Bone marrow (tissue), 2 donors: ENCODE measurements at places on chromosomes 6 and 20.

DNA sequence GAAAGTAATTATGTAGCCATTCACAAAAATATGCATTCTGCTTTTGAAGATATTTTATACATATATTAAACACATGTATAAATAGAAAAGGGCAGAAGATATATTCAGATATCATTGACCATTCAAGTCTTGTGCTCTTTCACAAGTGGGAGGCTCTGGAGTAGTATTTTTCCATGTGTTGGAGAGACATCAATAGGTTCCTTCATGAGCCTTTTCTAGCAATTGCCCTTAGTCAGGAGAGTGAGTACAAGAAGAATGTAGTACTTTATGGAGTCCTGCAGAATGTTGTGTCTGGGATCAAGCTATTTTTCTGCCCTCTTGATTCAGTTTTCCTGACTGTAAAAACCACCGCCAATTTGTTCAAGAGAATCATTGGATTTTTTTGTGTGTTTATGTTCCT, 117.9 kb downstream of the LRRC1 start:
- no peak for DNase-seq

DNA sequence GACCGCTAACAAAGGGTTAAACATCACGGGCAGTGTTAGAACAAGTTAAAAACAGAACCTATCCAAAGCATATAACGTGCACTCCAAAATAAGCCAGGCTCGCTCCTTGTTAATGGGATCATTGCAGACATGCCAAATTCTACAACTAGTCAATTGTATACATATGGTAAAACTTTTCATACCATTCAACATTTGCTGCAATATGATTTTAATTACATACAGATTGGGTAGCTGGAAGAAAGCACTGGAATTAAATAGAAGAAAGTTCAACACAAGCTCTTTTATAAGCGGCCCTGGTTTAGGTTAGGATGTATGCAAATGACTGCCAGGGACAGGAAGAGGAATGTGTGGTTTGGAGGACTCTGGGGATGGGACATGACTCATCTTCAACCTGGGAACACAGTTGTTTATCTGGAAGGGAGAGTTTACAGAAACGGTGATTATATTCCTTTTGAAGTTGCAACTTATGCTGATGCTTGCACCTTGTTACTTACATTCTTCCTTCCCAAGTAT, 62.5 kb upstream of the TIAM2 start:
- no peak for DNase-seq

DNA sequence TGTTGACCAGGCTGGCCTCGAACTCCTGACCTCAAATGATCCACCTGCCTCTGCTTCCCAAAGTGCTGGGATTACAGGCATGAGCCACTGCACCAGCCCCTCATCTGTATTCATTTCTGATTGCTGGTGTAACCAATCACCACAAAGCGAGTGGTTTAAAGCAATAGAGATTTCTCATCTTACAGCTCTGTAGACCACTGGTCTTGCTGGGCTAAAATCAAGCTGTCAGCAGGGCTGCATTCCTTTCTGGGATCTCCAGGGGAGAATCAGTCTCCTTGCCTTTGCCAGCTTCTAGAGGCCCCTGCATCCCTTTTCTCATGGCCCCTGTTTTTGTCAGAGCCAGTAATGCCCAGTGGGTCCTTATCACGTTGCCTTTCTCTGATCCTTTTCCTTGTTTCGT, 49.9 kb upstream of the PMEPA1 start:
- DNase-seq = no peak

GRCh38 chr20:25525867-25526266, 59.5 kb downstream of the NINL start:
- no peak for DNase-seq

- no peak for DNase-seq
These were observed 81.1 kb downstream of the PSMG4 start for GRCh38 chr6:3339811-3340210.

GRCh38 chr6:109257494-109257893, 124.8 kb downstream of the CD164 start:
- DNase-seq = no peak

- DNase-seq = no peak
These were observed 16.9 kb upstream of the TAB2 start for GRCh38 chr6:149300563-149300962.

GRCh38 chr6:130557481-130558112, 191.8 kb downstream of the TMEM200A start:
- no peak for DNase-seq

DNA sequence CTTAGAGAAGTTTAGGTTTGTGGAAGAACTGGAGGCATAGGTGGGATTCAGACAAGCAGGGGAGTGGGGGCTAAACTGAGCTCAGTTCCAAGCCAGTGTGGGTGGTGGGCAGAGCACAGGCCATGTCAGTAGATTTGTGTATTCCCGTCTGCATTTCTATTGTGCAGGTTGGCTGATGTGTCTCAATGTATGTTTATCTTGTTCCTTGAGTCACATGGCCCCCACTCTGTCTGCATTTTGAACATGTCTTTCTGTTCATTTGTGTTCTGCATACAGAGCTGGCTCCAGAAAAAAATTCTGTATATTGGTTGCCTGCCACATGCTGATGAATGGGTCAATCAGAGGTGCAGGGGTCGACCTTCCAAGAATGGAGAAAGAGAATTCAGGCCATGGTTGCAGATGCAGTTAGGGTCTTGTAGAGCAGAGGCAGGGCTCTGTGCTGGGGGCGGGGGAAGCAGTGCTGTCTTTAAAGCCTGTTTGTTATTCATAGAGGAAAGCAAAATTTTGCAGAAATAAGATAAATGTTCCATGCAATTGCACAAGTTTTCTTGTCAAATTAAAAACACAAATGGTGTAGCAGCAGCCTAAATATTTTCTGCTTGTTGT, 166.7 kb downstream of the CDH26 start:
- DNase-seq = no peak

DNA sequence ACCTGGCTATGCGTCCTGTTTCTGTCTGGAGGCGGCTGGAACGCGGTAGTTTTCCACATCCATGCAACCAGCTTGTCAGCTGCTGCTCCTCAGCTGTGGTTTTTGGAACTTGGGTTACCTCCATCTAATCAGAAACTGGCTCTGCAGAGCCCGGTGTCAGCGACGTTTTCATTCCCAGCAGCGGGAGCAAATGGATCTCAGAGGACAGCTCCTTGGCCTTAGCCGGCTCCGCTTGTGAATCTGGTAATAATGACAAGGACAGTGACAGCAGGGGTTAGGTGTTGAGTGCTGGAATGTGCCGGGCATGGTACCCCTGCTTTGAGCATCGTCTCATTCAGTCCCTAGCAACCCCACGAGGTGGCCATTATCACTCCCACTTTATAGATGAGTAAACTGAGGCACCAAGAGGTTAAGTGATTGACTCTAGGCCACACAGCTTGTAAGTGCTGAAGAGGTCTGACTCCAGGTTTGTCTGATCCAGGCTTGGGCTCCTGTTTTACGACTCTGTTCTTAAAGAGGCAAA, 1.3 kb downstream of the SLCO4A1 start:
- no peak for DNase-seq

DNA sequence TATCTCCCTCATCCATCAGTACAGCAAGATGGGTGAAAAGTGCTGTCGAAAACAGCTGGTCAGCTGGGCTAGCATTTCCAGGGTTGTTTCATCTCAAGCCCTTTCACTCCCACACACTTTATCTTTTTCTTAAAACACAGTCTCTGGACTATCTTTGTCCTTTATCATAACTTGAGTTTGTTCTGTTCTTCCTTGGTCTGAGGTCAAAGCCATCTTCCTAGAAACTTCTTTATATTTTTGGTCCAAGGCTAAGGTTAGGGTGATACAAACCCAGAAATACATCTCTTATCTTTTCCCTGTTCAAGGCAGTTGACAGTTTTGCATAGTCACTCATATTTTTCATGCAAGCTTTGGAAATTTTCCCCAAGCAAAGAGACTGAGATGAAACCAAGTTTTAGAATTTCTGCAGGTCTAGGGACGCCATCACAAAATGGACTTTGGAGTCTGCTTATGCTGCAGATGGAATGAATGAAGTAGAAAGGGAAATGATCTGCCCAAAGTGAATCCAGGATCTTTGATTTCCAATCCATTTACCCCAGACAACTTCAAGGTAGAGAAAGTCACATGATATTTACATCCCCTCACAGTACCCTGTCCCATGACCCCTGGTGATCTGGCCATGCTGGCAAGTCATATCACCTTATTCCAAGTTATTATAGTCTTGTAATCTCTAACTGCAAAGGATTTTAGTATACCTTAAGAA, 297.0 kb downstream of the ZNF217 start:
- no peak for DNase-seq

- no peak for DNase-seq
These were observed 43.4 kb downstream of the FOXO3 start for GRCh38 chr6:108604156-108604555.

GRCh38 chr6:38587766-38588362, 51.9 kb downstream of the BTBD9 start:
- DNase-seq = no peak

- DNase-seq = no peak
These were observed 170.2 kb downstream of the SLC24A3 start for GRCh38 chr20:19382386-19383340.

DNA sequence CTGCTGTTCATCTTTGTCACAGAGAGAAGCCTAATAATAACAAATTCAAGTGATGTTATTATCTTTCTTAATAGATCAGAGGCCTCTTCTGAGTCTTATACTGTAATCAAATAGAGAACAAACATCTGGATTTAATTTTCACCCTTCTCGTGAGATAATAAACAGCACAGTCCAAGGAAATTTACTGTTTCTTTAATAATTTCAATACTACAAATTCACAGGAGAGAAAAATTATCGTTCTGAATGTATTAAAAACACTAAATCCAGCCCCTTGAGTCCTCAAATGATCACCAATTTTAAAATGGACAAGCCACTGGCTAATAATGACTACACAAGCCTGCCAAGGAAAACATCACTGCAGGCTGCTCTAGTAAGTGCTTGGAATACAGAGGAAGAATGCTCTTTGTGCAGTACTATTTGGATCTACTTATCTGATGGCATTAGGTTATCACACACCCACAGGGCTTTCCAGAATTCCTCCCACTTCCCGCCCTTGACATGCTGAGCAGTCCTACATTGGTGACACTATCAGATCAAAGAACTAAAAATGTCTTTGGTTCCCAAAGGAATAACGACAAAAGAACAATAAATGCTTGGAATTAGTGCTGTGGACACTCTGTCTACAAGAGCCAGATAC, 38.1 kb downstream of the SYNE1 start:
- no peak for DNase-seq

GRCh38 chr20:34954904-34955230, 739 bp downstream of the GSS start:
- no peak for DNase-seq

- peak; percentile 91 for DNase-seq
These were observed 568.0 kb downstream of the KIF16B start for GRCh38 chr20:16005021-16005914.

GRCh38 chr6:46022106-46022948, 6.7 kb upstream of the CLIC5 start:
- no peak for DNase-seq

- no peak for DNase-seq
These were observed 9.0 kb upstream of the FAM110A start for GRCh38 chr20:824490-824889.

- no peak for DNase-seq
These were observed 29.0 kb upstream of the BCLAF1 start for GRCh38 chr6:136318676-136319075.

- no peak for DNase-seq
These were observed 7.2 kb downstream of the TFAP2A start for GRCh38 chr6:10407674-10408054.

DNA sequence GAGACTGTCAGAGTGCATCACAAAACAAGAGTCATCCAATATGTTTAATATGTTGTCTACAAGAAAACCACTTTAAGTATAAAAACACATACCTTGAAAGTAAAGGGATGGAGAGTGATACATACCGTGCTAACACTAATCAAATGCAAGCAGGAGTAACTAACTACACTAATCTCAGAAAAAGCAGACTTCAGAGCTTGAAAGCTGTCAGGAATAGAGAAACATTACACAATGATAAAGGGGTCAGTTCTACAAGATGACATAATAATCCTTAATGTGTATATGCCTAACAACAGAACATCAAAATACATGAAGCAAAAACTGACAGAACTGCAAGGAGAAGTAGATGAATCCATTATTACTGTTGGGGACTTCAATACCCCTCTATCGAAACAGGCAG, 59.7 kb upstream of the SMIM29 start:
- DNase-seq = no peak

DNA sequence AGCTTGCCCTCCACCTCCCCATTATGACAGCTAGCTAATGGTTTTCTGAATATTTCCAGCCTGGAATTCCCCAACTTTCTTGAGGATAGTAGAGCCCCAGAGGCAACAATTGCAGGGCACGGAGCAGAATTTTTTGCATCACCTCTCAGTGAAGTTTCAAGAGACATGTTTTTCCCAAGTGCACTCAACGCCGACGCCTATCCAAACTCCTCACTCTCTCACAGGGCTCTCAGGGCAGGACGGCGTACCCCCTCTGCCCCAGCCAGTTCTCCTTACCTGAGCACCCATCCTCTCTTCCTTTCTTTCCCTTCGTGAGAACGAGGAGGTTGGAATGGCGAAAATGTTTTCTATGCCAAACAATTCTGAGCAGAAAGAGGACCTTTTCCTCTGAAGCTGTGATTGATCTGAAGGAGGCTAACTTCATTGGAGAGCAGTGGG, 83.1 kb upstream of the FOXQ1 start:
- no peak for DNase-seq

GRCh38 chr6:17091122-17091521, 10.7 kb upstream of the STMND1 start:
- no peak for DNase-seq

GRCh38 chr6:53672237-53672636, 6.7 kb upstream of the KLHL31 start:
- DNase-seq = no peak

DNA sequence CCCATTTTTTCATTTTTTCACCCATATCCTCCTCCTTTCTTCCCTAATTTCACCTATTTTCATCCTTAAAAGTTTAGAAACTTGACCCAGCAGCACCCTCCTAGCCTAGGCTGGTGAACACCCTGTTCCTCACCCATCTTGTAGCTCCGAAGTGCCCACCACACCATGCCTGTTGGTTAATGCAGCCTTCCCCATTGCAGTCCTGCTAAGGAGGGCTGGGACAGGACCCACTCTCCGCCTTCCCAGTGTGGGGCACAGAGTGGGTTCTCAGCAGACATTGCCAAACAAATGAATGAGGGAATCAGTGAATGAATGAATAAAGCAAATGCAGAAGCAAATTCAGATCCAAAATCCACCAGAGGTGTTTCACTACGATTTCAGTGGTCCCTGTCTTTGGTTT, 45.7 kb downstream of the CTCFL start:
- no peak for DNase-seq

GRCh38 chr6:47743744-47744143, 38.1 kb upstream of the OPN5 start:
- DNase-seq = no peak

GRCh38 chr6:114007516-114007915, 36.6 kb upstream of the HDAC2 start:
- no peak for DNase-seq

- DNase-seq = no peak
These were observed 19.0 kb downstream of the HIVEP1 start for GRCh38 chr6:12030993-12031550.
